ENCODE measurements at places on chromosomes 2 and 18.

- no peak for DNase-seq
Measured at GRCh38 chr18:3456686-3457069, 6.7 kb downstream of the TGIF1 start.

DNA sequence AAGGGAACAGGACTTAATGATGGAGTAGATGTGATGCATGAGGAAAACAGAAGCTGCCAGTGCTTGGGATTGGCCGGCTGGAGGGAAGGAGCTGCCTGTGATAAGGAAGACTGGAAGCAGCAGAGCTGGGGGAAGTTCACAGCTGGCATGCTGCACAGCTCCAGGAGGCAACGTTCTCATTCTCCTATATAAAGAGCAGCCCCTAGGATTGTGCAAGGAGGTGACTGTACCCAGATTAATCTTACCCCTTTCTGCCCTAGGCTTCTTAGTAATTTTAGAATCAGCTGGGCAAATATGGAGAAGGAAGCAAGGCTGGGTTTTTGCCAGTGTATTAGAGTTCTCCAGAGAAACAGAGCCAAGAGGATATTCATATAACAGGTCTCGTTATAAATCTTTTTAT lies 155.8 kb downstream of the ALPK2 start:
- no peak for DNase-seq

- DNase-seq, result no peak
Measured at GRCh38 chr18:5893956-5894610, 1.2 kb downstream of the TMEM200C start.

DNA sequence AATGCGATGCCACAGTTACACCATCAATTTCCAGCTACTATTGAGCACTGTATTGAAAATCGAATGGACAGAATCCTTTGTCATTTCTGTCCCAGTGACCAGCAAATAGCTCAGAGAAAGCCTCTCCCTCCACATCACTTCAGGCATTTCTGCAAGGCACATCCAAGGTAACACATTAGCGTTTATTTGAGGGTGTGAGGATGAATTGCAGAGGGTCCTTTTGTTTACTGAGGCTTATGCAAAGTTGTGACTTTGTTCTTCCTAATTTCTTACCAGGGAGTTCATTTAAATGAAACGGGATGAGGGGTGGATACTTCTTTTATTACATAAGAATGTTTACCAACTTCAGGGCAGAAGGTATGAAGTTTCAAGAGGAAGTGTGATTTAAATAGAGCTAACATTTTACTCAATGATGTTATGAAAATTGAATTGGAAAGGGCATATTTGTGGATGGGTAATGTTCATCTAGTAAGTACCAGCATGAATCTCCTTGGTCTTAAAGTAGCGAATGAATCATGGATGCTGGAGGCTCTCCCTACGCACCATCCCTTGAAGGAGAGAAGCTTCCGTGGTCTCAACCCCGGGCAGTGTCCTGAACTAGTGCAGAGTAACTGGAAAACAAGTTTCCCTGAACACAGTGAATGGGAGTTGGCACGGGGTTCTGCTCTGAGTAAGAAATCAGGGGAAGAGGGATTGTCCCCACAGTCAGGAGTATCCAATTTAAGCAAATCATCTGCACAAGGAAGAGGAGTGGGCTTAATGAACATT lies 756.5 kb downstream of the GALR1 start:
- DNase-seq, result no peak

DNA sequence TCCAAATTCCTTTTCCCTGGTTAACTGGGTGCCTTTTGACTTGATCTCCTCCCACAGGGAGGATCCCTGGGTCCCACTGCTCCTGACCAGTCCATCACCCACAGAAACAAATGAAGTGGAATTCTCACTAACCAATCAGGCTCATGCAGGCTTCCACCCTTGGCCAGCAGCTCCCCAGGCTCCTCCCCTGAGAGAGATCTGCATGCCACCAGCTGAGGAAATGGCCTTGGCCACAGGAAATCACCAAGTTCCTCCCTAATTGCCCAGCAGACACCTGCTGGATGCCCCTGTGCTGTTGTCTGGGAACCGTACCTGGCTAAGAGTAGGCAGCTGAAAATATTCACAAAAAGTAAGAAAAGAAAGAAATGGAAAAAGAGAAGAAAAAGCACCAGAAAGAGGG lies 207.4 kb downstream of the NCK2 start:
- DNase-seq, result no peak

DNA sequence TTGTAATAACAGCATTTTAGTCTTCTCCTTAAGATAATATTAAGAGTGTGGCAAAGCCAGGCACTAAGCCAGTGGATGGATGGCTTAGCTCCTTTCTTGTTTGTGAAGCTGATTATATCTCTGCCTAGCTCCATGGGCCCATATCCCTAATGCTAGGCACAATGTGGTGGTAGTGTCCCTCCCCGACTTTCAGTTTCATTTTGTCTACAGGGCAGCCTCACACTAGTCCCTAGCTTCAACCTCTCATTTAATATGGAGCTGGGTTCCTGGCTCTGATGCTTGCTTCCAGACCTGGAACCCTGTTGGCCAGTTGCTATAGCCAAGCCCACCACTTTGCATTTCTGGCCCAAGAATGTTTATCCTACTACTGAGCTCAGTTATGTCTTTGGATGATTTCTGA lies 437.0 kb upstream of the MEIS1 start:
- DNase-seq, result no peak

- no peak for DNase-seq
Measured at GRCh38 chr2:9699139-9700108, 68.6 kb upstream of the YWHAQ start.

DNA sequence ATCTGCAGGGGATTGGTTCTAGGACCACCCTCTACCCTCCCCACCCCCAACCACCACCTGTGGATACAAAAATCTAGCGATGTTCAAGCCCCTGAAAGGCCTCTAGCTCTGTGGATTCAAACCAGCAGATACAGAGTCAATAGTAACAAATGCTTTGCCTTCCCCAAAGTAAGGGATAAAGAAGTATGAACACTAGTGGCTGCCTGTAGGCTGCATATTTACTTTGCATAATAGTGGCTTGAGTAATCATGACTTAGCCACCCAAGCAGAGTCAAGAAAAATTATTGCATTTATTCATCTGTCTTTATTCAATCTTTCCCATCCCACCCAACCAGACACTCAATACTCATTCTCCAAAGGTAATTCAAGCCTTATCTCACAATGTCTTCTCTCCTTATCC lies 43.8 kb downstream of the SOCS6 start:
- DNase-seq, result no peak
